LHCN-M2 (cell line): ENCODE measurements at places on chromosomes 6 and 20. TPM values are rescaled to one million over a fixed set of nuclear protein-coding genes. Genes with fewer than 3 reads are reported as not detected.

GRCh38 chr6:38141085-38141484, 321.6 kb downstream of the ZFAND3 start:
- no peak for DNase-seq

GRCh38 chr6:113142671-113143174, 714.4 kb upstream of the MARCKS start:
- no peak for DNase-seq

GRCh38 chr6:67369679-67370078, 1265.4 kb upstream of the ADGRB3 start:
- no peak for DNase-seq

The LKAAEAR1 gene
- total RNA-seq = 0.40 and 1.7 TPM in 2 replicates

- peak; percentile 53 for DNase-seq
Observed at GRCh38 chr6:54193560-54193959, 82.3 kb downstream of the MLIP start.
